Mesothelial cell of epicardium (in vitro differentiated cells): ENCODE measurements at places on chromosomes 2 and 18. TPM values are rescaled to one million over a fixed set of nuclear protein-coding genes. Genes with fewer than 3 reads are reported as not detected.

GRCh38 chr2:168146892-168147810 is 100.2 kb downstream of the STK39 start:
- no peak for DNase-seq

Gene ERICH2
- total RNA-seq, result 0.47 to 1.1 TPM (median 0.94 TPM) in 3 replicates

- no peak for DNase-seq
Observed at GRCh38 chr18:1308686-1309085, 404.0 kb downstream of the ADCYAP1 start.

Gene LRRFIP1
- 43.6 to 47.5 TPM (median 47.2 TPM) in 3 replicates for total RNA-seq

Gene DSC2
- total RNA-seq, result 61.3 to 64.7 TPM (median 63.0 TPM) in 3 replicates

- DNase-seq, result no peak
Observed at GRCh38 chr2:122486705-122487415, 731.4 kb downstream of the TSN start.

Gene LYPD6B
- 27.2 to 30.6 TPM (median 28.8 TPM) in 3 replicates for total RNA-seq

GRCh38 chr2:3864943-3865865 is 161.8 kb downstream of the DCDC2C start:
- DNase-seq, result no peak

DNA sequence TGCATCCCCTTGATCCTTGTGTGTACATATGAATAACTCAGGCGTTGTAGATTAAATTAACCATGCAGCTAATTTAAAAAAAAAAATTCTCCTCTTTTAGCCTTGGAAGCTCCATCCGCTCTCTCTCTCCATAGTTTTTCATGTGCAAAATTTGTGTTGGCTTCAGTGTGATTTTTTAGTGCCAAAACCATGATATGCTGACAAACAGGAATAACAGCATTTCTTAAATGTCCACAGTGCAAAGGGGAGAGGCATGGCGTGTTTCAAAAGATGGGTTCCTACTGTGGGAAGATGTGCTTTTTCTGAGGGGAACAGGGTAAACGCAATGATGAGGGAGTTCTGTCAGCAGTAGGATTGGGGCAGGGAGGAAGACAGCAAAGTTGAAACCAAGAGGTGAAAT is 247.0 kb downstream of the ICOS start:
- DNase-seq, result no peak

GRCh38 chr2:151568501-151568900 is 158.8 kb downstream of the RIF1 start:
- DNase-seq, result no peak

Gene THSD7B
- total RNA-seq, result 0.16 to 0.31 TPM (median 0.22 TPM) in 3 replicates

Gene LRP2
- total RNA-seq, result 52.1 to 54.3 TPM (median 54.2 TPM) in 3 replicates

Gene KIF5C
- total RNA-seq, result 1.3 to 2.3 TPM (median 1.3 TPM) in 3 replicates
